ENCODE measurements at places on chromosomes 12 and 14.

DNA sequence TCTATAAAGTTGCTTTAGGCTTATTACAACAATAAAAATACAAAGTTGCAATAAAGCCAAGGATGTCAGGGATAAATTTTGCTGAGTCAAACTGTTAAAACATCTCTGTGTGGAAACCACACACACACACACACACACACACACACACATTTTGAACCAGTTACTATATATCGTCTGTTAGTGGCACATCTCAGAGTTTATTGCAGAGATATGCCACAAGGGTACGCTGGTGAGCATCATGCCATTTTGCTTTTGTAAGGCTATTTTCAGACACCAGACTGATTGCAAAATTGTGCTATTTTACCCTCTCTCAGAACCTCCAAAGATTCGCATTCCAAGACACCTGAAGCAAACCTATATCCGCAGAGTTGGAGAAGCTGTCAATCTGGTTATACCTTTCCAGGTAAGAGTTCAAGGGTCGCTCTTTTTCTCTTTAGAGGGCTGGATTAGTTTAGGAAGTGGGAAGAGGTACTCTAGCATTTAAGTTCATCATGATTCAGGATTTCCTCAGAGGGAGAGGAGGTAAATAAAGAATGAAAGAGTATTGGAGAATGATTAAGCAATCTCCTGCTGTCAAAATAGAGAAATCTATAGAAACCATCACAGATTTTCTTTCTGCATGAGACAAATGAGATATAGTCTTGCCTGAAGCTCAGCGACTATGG, 27.3 kb upstream of the CHPT1 start:
- peak; percentile 71 for DNase-seq

DNA sequence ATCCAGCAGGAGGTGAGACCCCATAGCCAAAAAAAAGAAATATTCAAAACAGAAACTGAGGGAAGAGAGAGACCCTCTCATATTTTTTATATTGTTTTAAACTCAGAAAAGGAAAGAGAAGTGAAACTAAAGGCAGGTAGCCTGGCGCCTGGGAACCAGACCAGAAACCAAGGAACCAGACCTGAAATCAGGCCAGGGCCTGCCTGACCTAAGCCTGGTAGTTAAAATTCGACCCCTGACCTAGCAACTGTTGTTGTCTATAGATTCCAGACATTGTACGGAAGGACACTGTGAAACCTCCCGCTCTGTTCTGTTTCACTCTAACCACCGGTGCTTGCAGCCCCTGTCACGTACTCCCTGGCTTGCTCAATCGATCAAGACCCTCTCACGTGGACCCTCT, 38.5 kb upstream of the CD163 start:
- DNase-seq = no peak

DNA sequence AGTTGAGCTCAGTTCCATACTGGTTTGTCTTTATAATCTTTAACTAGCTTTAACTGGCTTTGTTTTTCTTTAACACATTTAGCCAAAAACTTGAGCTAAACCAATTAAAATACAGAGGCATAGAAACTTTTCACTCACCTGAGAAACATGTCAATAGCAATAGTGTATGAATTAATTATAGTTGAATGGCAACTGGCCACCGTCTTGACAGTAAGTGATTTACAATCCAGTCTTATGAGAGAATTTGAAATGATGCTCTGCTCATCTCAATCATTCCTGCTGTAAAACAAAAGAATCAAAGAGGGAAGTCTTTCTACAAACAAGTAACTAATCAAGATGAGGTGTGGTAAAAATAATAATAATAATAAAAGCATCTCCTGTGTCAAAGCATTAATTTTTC, 86.6 kb upstream of the AMIGO2 start:
- DNase-seq = no peak

GRCh38 chr12:51341251-51342007, 5.0 kb downstream of the CELA1 start:
- DNase-seq = peak; percentile 64

DNA sequence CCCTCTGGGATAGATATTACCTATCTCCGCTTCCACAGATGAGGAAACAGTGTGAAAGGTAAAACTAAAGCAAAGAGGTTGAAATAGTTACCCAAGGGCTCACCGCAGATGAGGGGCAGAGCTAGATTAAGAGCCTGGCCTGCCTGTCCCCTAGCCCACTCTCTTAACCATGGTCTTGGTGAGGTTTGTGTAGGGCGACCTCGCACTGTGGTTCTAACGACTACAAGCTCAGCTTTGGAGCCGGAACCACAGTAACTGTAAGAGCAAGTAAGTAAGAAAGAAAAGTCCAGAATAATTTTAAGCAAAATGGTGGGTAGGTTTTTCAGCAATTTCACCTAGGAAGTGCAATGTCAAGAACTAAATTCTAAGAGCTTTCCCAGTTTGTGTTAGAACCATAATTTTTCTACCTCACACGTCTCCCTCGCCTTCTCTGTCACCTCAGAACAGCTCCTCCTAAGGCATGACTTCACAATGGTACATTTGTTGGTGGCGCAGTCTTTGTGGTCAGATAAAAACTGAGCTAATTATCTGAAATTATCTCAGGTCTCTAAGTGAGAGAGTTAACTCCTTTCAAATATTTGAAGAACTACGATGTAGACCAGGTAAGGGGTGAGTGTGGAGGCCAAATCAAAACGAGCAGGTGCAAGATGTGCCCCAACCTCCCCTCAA, 64.8 kb downstream of the DAD1 start:
- DNase-seq = no peak
